ENCODE measurements at places on chromosomes 16 and 17.
A peak's percentile ranks its signal among the peaks of the same experiment; 100 is the strongest.

- DNase-seq, result no peak
Observed at GRCh38 chr16:22320572-22321339, 23.5 kb downstream of the POLR3E start.

DNA sequence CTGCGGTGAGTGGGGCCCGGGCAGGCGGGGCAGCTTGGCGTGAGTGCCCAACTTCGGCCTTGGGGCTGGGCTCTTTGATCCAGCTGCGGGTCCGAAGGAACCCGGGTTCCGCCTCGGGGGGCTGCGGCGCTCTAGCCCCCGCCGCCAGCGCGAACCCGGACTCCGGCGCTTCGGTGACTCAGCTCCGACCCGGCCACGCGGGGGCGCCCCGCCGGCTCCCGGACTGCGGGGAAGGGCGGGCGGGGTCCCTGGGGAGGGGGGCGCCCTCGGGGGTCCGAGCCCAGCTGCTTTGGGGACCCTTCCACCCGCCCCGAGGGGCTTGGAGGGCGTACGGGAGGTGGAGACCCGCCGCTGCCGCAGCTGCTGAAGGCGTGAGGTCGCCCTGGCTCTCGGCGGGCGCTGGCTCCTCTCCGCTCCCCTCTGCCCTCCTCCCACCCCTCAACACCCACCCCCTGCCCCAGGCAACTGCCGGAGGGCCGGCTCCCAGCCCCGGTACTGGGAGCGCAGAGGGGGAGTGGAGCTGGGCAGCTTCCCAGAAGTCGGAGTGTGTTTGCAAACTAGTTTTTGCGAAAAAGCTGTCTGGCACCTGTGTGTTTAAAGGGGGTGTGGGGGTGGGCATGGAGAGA is 516 bp downstream of the CPNE2 start:
- DNase-seq, result peak; percentile 18

GRCh38 chr17:50908140-50908859 is 42.1 kb upstream of the TOB1 start:
- no peak for DNase-seq

- DNase-seq, result no peak
Observed at GRCh38 chr17:64622931-64623654, 39.0 kb downstream of the SMURF2 start.

- DNase-seq, result no peak
Observed at GRCh38 chr17:6435968-6436367, 1.0 kb upstream of the AIPL1 start.

DNA sequence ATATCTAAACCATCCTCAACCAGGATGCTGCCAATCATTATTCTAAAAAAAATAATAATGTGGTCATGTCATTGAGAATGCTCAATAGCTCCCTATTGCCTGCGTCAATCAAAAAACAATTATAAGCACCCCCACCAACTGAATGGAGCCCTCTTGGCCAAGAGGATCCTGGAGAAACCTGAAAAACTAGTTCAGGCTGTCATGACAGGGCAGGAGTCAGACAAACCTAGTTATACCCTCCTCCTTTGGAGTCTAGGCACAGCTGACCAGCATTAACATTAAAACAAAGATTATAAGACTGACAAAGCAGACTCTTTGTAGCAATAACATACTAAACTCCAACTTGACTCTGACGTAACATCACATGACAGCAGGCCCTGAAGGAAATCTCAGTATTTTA is 119.2 kb upstream of the CCL2 start:
- DNase-seq, result no peak
